ENCODE measurements at places on chromosomes 1 and 21. TPM values are rescaled to one million over a fixed set of nuclear protein-coding genes. Genes with fewer than 3 reads are reported as not detected.

- DNase-seq, result no peak
Measured at GRCh38 chr1:246319083-246319714, 187.9 kb downstream of the SMYD3 start.

- no peak for DNase-seq
Measured at GRCh38 chr1:156481527-156481926, 19.0 kb downstream of the MEF2D start.

DNA sequence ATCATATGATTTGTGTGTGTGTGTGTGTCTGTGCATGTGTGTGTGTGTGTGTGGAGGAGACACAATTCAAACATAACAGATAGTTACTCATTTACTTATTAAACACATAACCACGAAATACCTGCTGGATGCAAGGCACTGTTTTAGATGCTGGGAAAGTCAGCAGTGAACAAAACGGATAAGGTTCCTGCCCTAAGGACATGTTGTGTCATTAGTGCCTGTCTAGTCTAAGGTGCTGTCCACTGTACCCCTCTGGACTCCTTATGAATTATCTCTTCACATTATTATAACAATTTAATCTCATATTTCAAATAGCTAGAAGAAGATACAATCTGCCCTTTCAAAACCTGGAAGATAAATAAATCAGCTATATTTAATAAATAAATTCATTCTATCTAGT, 162.4 kb downstream of the PLPPR5 start:
- DNase-seq, result no peak

Gene EPHA10
- 0.04 TPM for polyA plus RNA-seq

Gene DEPDC1
- polyA plus RNA-seq, result 5.3 TPM

Gene GBP1
- polyA plus RNA-seq, result 55.3 TPM
